Activated naive CD8-positive, alpha-beta T cell treated with anti-CD3 and anti-CD28 coated beads, Interleukin-2, amount 50 U/mL, for 16 hours (primary cell): ENCODE measurements at places on chromosomes 4 and X.

GRCh38 chrX:28312259-28312658, 275.0 kb upstream of the IL1RAPL1 start:
- no peak for DNase-seq

DNA sequence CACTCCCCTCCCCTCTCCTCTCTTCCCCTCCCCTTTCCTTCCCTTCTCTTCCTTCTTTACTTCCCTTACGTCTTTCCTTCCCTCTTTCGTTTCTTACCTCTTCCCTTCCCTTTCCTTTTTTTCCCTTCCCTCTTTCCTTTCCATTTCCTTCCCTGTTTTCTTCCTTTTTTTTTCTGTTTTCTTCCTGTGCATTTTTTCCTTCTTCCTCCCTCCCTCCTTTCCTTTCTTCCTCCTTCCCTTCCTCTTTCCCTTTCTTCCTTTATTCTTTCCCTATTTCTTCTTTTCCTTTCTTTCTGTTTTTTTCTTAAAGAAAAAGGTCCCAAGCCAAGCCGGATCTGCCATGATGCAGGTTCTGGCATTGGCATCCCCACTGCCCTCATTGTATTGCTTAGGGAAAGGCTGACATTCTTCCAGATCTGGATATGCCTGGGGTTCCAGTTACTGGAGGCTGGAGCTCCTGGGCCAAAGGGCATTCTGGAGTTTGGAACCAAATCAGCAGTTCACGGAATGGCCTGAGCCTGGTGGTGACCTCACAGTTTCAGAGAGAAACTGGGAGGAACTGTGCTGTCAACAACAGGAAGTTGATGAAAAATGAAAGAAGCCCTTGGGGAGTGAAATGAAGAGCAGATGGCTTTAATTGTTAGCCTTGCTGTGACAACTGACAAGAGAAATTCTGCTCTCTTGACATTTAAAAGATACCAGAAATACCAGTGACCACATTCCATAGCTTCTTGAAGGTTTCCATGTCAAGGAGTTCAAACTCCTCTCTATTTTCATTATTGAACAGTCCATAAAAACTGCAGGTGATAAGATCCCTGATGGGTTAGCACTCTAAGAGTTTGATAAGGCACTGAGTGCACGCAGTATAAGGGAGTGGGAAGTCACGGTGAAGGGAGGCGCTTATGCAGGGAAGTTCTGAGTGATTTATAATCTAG, 622.1 kb downstream of the SPRY1 start:
- DNase-seq: no peak

DNA sequence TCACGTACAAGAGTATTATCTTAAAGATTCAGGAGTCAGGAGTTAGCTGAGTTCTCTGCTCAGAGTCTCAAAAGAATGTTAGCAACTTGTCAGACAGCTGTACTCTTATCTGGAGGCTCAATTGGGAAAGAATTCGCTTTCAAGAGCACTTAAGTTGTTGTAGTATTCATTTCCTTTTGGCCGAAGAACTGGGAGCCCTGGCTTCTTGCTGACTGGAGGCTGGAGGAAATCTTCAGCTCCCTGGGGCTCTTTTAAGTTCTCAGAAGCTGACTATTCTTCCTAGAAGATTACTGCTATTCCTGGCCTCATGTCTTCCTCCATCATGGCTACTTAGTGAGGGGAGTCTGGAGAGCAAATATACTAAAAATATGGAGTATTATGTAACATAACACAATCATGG, 587.2 kb downstream of the EPHA5 start:
- DNase-seq: no peak

DNA sequence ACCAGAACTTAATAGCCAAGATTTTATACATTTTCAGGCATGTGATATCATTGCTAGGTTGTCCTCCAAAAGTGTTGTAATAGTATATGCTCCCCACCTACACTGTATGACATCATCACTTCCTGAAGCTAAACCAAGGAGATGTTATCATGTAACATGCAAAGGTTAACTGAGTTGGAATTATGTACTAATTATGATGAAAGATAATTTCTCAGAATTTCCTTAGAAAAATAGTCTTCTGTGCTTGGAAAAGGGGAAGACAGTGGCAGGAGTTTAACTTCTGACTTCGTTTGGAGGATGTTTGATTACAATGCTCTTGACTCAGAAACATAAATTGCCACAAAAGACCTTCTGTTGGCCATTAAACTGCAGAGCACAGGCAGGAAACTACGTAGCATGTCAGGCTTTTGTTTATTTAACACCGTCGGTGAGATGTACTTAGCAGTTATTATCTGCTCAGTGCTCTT, 83.6 kb upstream of the GUCY1A1 start:
- DNase-seq: no peak
